Brain (organoid and tissue), 16 donors: ENCODE measurements at places on chromosomes 2 and 18.

DNA sequence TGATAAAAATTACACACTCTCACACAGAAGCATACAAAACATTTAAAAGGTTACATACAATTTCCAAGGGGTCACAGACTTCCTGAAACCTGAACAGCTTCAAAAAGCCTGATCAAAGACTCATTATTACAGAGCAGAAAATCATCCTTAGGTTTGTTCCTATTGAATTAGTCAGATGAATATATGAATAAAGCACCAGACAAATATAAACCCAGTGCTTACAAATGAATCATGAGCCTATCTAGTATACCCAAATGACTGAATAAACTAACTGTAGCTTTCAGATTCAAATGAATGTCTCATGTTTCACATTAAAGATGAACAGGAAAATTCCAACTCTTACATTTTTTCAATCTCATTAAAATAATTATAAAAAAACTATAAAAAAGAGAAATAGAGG is 550.3 kb downstream of the SUCLG1 start:
- DNase-seq, result no peak

GRCh38 chr18:13580991-13581390 is 145.4 kb downstream of the FAM210A start:
- DNase-seq, result no peak

- no peak for DNase-seq
Observed at GRCh38 chr18:79614211-79614955, 65.2 kb upstream of the CTDP1 start.

DNA sequence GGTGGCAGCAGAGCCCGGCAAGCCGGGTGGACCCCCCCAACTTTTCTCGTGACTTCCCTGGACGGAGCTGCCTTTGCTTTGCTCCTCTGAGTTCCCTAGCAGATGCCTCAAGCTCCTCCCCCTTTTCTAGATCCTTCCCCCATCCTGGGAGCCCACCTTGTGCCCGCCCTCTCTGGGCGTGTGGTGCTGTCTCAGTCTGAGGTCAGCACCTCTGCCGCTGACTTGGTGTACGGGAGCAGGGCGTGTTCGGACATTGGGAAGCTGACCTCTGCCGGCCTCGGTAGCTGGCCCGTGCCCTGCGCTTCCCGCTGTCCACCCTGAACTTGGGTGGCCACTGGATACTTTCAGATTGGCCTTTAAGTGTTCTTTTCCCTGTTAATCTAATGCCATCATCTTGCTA is 19.6 kb upstream of the ESPNL start:
- no peak for DNase-seq

DNA sequence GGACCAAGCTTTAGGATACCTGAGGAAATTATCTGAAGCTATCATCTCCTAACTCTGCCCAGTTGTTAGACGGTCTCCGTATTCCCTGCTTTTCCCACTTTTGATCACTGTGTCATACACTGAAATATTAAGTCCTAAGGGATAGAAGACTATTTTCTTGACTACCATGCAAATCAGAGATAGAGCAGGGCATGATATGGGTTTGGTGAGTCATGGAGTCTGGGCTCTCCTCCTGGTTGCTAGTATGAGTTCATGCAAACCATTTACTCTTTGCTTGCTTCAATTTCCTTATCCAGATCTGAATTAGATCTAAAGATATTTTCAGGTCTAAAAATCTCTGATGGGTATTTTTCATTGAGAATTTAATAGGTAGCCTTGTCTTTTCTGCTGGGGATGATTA is 55.0 kb downstream of the EHBP1 start:
- DNase-seq, result no peak
